ENCODE measurements at places on chromosomes 5 and 9. TPM values are rescaled to one million over a fixed set of nuclear protein-coding genes. Genes with fewer than 3 reads are reported as not detected.
A peak's percentile ranks its signal among the peaks of the same experiment; 100 is the strongest.

The BSPRY gene
- not detected for total RNA-seq

The ZFP37 gene
- total RNA-seq, result 3.6 TPM

The C1QTNF2 gene
- total RNA-seq, result 2.0 TPM

The CER1 gene
- not detected for total RNA-seq

The F2RL2 gene
- total RNA-seq, result 18.6 TPM

The THBS4 gene
- total RNA-seq, result 1.5 TPM

DNA sequence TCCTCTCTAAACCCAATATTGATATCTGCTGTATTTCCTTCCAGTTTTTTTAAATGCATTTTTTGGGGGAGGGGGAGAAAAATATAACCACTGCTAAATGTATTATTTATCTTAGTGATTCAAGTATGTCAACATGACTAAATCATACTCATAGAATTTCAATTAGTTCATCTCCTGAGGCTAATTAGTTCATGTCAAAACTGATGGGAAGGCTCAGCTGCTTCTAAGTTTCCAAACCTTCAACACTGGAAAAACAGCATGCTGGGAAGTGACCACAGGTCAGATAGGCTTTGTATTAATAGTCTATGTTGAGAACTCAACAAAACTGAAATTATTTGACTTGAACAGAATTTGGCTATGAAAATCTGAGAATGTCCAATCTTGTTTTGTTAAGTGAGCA is 118.7 kb downstream of the TTLL11 start:
- no peak for DNase-seq

DNA sequence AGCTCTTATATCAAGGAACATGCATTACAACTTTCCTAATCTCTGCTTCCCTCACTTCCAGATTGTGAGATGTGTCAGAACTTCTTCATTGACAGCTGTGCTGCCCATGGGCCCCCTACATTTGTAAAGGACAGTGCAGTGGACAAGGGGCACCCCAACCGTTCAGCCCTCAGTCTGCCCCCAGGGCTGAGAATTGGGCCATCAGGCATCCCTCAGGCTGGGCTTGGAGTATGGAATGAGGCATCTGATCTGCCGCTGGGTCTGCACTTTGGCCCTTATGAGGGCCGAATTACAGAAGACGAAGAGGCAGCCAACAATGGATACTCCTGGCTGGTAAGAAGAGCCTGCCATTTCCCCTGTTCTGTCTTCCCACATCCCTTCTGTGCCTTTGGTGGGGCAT is 15.1 kb downstream of the PRDM9 start:
- DNase-seq, result no peak

DNA sequence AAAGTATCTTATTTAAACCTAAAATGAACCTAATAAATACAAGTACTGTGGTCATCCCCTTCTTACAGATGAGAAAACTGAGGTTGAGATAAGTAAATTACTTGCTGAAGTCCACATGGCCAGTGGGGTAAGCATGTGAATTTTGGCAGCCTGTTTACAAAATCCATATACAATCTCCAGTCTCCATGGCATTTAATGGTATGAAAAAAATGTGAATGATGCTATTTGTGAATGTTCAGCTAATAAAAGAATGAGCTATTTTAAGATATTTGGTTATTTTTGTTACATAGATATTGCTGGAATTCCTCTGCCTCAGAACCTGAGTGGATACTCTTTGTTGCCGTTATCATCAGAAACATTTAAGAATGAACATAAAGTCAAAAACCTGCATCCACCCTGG is 19.3 kb upstream of the GPR150 start:
- DNase-seq, result peak; percentile 67

DNA sequence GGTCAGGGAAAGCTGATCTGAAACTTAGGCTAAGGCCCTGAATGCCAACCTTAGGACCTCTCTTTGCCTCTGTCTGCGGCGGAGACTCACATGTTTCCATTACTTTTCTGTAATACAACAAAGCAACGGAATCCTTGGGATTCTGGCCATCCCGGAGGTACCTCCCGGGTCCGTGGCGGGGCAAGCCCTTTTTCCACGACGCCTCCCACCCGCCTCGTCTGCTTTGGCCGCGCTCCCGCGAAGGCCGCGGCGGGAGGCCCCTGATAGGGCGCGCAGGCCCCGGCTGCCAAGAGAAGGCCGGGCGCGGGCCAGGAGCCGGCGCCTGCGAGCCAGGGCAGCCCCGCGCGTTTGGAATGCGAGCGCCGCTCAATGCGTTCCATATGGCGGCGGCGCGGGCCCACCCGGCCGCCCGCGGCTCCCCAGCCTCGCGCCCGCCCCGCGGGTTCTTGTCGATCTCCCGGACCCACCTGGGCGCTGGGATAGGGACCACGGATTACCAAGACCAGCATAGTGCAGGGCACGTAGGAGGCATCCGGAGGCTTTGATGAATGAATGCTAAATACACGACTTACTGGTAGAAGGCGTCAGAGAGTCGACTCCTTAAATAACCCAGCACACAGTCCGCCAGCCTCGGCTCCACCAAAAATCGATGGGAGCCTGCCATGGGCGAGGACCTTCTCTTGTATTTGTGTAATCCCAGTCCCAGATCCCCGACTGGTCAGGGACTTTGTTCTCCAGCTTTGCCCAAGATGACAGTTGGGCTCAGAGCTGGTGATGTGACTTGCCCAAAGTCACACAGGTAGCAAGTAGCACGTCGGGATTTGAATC is 17.5 kb upstream of the PHF19 start:
- peak; percentile 39 for DNase-seq

GRCh38 chr9:91966503-91966902 is 16.5 kb upstream of the ROR2 start:
- no peak for DNase-seq

DNA sequence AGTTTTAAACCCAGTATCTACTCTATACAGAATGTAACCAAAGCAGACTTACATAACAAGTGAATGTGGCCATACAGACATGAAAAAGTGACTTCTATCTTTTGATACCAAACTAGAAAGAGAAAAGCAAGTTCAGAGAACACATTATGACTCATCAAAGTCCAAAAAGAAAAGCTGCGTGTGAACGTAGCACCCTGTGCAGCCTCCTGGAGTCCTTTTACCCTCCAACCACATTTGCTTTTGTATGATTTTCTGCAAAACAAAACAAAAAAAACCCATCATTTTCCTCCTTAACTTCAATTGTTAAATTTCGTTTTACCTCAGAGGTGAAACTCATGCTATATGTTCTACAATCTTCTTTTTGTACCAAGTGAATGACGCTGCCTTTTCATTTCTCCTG is 2.8 kb upstream of the SMARCA2 start:
- DNase-seq, result no peak

- DNase-seq, result no peak
These were observed 92.8 kb downstream of the MVB12B start for GRCh38 chr9:126419475-126419874.

- no peak for DNase-seq
These were observed 42.3 kb downstream of the COL23A1 start for GRCh38 chr5:178547753-178548415.

GRCh38 chr5:168878135-168878745 is 299.1 kb upstream of the PANK3 start:
- no peak for DNase-seq

Measured in fibroblast of the aortic adventitia (primary cell).